ENCODE measurements at places on chromosomes 12 and 14. TPM values are rescaled to one million over a fixed set of nuclear protein-coding genes. Genes with fewer than 3 reads are reported as not detected.

CCDC175 gene
- 0.34 TPM for total RNA-seq

DPY19L2 gene
- not detected for total RNA-seq

TECPR2 gene
- total RNA-seq = 5.3 TPM

SLC25A47 gene
- 0.37 TPM for total RNA-seq

PPM1A gene
- total RNA-seq = 15.8 TPM

DEPDC4 gene
- total RNA-seq = 1.1 TPM

POTEG gene
- total RNA-seq = not detected

PLA2G1B gene
- total RNA-seq = not detected

PPP2R5C gene
- 47.9 TPM for total RNA-seq

ALDH1L2 gene
- not detected for total RNA-seq

KCNC2 gene
- total RNA-seq = not detected

TPPP2 gene
- not detected for total RNA-seq

SLC41A2 gene
- total RNA-seq = 33.2 TPM

SMOC1 gene
- not detected for total RNA-seq

DIO3 gene
- 0.03 TPM for total RNA-seq

HOXC12 gene
- total RNA-seq = 0.05 TPM

SERPINA4 gene
- 1.8 TPM for total RNA-seq

RASSF9 gene
- total RNA-seq = 0.13 TPM

GUCY2C gene
- total RNA-seq = not detected

PLEKHG3 gene
- 59.2 TPM for total RNA-seq

ADAMTS20 gene
- not detected for total RNA-seq

RNASE1 gene
- total RNA-seq = 7.7 TPM

SMIM10L1 gene
- total RNA-seq = 6.7 TPM

IL31 gene
- total RNA-seq = not detected

DEGS2 gene
- 94.2 TPM for total RNA-seq

TMEM119 gene
- total RNA-seq = not detected

PRICKLE1 gene
- total RNA-seq = 1.6 TPM

CLEC6A gene
- total RNA-seq = not detected

SDR9C7 gene
- not detected for total RNA-seq

PRIMA1 gene
- not detected for total RNA-seq

GARIN6 gene
- total RNA-seq = not detected

TEX52 gene
- total RNA-seq = 0.10 TPM

RDH12 gene
- 0.08 TPM for total RNA-seq

FOXN4 gene
- total RNA-seq = not detected

KRT78 gene
- not detected for total RNA-seq

PTPN21 gene
- 2.1 TPM for total RNA-seq

LGR5 gene
- total RNA-seq = 7.6 TPM

AGAP2 gene
- total RNA-seq = 1.9 TPM

All from HT-29 (cell line).